Caco-2 (cell line): ENCODE measurements at places on chromosomes 16 and 17. TPM values are rescaled to one million over a fixed set of nuclear protein-coding genes. Genes with fewer than 3 reads are reported as not detected.

The ZG16B gene
- total RNA-seq: 0.34 TPM in 1 of 2 replicates, not detected in the other

The MEOX1 gene
- 0.72 and 1.7 TPM in 2 replicates for total RNA-seq

The HOXB1 gene
- total RNA-seq: not detected in 2 replicates

The RAPGEFL1 gene
- 13.2 and 15.0 TPM in 2 replicates for total RNA-seq

The TMED6 gene
- total RNA-seq: 2.4 TPM in 2 replicates

The TMEM95 gene
- not detected in 2 replicates for total RNA-seq

The GAN gene
- total RNA-seq: 27.5 and 29.3 TPM in 2 replicates

The KRTAP4-9 gene
- total RNA-seq: not detected in 2 replicates

The CIITA gene
- total RNA-seq: 0.27 and 0.37 TPM in 2 replicates

The EPX gene
- not detected in 2 replicates for total RNA-seq

The CSH2 gene
- not detected in 2 replicates for total RNA-seq

The C1QTNF1 gene
- 16.1 and 19.9 TPM in 2 replicates for total RNA-seq

The CCL4L2 gene
- not detected in 2 replicates for total RNA-seq

The CD300A gene
- not detected in 2 replicates for total RNA-seq

The PYY gene
- total RNA-seq: not detected in 2 replicates

The CAVIN1 gene
- 143 and 173 TPM in 2 replicates for total RNA-seq

The SPSB3 gene
- 26.0 and 28.0 TPM in 2 replicates for total RNA-seq

The UNC45B gene
- total RNA-seq: not detected in 2 replicates

The TMEM238L gene
- total RNA-seq: not detected in 2 replicates

The AP2B1 gene
- 221 and 228 TPM in 2 replicates for total RNA-seq

The BCL6B gene
- total RNA-seq: not detected in 2 replicates

The SLC13A2 gene
- 0.42 and 0.57 TPM in 2 replicates for total RNA-seq

The KRT32 gene
- total RNA-seq: not detected in 2 replicates

The KRT31 gene
- not detected in 2 replicates for total RNA-seq

The PIRT gene
- not detected in 2 replicates for total RNA-seq

The ENPP7 gene
- 0.30 and 0.34 TPM in 2 replicates for total RNA-seq

The NOL3 gene
- 17.4 and 22.4 TPM in 2 replicates for total RNA-seq

The KRT25 gene
- not detected in 2 replicates for total RNA-seq

The ALDOC gene
- total RNA-seq: 16.3 and 17.7 TPM in 2 replicates

The PARD6A gene
- 7.1 and 8.4 TPM in 2 replicates for total RNA-seq

The YBX2 gene
- total RNA-seq: 21.1 and 27.6 TPM in 2 replicates

The HIGD1B gene
- total RNA-seq: not detected in 2 replicates

The ZP2 gene
- not detected in 2 replicates for total RNA-seq

The KCNH6 gene
- total RNA-seq: not detected in 2 replicates

The SMIM22 gene
- not detected in 2 replicates for total RNA-seq

The RAMP2 gene
- 21.4 and 24.3 TPM in 2 replicates for total RNA-seq

The ACSM5 gene
- not detected in 2 replicates for total RNA-seq

The IGFALS gene
- not detected in 2 replicates for total RNA-seq

The FAM20A gene
- total RNA-seq: 0.34 and 0.44 TPM in 2 replicates

The SOCS1 gene
- total RNA-seq: 8.1 and 13.2 TPM in 2 replicates

The NKIRAS2 gene
- total RNA-seq: 51.6 and 55.0 TPM in 2 replicates

The CHST5 gene
- total RNA-seq: 0.11 TPM in 1 of 2 replicates, not detected in the other
